ENCODE measurements at places on chromosomes 12 and 14.

GRCh38 chr14:89661392-89661791, 244.4 kb upstream of the FOXN3 start:
- DNase-seq = no peak

GRCh38 chr14:73829526-73830431, 21.9 kb upstream of the PTGR2 start:
- peak; percentile 52 for DNase-seq

- no peak for DNase-seq
Observed at GRCh38 chr14:61102549-61103466, 121.8 kb downstream of the SLC38A6 start.

- no peak for DNase-seq
Observed at GRCh38 chr12:15056218-15056617, 83.4 kb downstream of the PDE6H start.

DNA sequence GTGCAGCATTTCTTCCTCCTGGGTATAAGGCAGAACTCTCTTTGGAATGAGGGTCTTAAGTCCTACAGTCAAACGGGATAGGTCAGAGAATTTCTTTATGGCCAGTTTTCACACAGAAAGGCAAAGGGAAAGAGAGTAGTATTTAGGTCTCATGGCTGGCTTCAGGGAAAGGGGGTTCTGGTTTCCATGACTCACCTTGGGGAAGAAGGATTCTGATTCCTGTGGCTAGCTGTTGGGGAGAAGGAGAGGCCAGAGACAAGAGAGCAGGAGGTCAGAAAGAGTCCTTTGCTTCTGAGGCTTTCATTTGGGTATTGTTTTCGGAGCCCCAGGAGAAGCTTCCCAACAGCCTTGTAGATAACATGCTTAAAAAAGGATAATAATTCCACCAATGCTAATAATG, 332.5 kb downstream of the NPAS3 start:
- DNase-seq = peak; percentile 21

All from fibroblast of skin of back (primary cell).